ENCODE measurements at places on chromosomes 6 and 20.

- DNase-seq = no peak
Measured at GRCh38 chr6:156421933-156422332, 355.2 kb upstream of the ARID1B start.

- no peak for DNase-seq
Measured at GRCh38 chr6:101290346-101290745, 103.2 kb upstream of the GRIK2 start.

DNA sequence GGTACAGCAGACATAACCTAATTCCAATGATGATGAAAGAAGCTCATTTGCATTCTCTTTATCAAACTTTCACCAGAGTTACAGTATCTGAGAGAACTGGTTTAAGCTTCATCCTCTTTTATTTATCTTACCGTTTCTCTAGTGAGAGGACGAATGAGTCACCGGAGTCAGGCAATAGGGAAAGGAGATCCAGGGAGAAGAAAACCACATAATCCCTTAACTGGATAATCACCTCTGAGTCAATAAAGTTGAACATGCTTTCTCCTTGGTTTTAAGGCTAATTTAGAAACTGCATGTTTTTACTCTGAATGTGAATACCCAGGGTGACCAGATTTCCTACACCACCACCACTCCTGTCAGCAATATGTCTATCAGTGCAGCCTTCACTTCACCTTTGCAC lies 313.7 kb upstream of the TBX18 start:
- no peak for DNase-seq

- DNase-seq = no peak
Measured at GRCh38 chr6:123925350-123925749, 121.7 kb downstream of the NKAIN2 start.

- no peak for DNase-seq
Measured at GRCh38 chr6:168313431-168314011, 6.1 kb downstream of the DACT2 start.

DNA sequence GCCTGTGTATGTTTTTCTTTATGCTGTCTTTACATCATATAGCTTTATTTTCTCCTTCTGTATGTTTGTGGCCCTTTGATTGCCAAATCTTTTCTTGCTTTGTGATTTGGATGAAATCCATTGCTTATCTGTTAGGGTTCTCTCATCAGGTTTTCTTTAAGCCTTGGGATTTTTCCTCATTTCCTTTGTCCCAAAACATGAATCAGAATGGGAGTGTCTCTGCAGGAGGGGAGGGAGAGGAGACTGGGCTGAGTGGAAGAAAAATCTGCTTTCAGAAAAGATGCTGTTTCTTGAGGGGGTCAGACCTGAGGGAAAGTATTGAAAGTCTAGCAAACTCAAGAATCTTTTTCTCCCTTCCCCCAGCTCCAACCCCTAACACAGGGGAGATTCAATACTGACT lies 758.0 kb upstream of the MMS22L start:
- DNase-seq = no peak

DNA sequence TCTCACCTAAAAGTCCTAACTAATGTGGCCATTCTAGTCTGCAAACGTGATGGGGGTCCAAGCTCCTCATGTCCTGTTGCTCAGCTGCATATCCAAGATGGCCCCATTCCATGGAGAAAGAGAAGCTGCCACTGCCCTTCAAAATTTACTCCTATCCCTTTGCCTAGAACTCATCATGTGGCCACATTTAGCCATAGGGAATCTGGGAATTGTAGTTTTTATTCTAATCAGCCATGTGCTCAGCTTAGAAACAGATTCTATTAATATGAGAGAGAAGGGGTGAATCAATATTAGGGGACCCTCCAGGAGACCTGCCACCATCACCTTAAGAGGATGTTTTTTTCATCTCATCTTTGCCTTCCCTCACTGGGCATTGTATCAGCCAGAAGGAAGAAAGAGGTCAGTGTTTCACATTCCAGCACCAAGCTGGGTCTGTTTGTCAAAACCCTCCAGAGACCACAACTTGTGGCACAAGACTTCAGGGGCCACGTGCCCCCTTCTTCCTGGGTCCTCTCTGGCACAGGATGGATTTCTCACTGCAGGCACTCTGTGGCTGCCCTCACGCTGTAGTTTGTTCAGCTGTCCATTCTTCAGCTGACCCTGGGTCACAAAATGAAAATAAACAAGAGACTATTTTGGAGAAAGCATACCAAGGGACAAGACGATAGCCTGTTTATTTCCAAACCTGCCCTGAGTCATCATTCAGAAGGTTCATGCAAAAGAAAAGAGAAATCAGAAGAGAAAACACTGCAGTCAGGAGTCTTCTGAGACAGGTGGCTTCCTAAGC lies 172.0 kb downstream of the EYA2 start:
- DNase-seq = no peak

DNA sequence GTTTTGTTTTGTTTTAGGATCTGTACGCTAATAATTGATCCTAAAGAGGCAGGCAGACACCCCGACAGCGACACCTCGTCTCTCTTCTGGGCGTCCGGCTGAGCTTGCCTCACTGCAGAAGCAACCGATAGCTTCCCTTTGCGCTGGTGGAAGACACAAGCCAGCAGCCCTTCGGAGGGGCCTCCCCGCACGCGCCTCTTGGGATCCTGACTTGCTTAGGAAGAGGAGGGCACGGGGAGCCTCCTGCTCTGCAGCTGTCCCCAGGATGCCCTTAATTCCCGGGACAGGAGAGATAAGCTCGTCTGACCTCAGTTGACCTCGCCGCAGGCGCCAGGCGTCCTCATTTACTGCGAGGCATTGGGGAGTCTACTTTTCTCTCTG lies 94.0 kb downstream of the CD83 start:
- DNase-seq = peak; percentile 20

- DNase-seq = no peak
Measured at GRCh38 chr20:21325296-21325695, 22.2 kb downstream of the XRN2 start.

- DNase-seq = no peak
Measured at GRCh38 chr20:44350567-44350966, 4.9 kb upstream of the HNF4A start.

- DNase-seq = no peak
Measured at GRCh38 chr6:7628479-7628878, 38.5 kb downstream of the SNRNP48 start.

- no peak for DNase-seq
Measured at GRCh38 chr20:47642624-47643023, 140.9 kb downstream of the NCOA3 start.

DNA sequence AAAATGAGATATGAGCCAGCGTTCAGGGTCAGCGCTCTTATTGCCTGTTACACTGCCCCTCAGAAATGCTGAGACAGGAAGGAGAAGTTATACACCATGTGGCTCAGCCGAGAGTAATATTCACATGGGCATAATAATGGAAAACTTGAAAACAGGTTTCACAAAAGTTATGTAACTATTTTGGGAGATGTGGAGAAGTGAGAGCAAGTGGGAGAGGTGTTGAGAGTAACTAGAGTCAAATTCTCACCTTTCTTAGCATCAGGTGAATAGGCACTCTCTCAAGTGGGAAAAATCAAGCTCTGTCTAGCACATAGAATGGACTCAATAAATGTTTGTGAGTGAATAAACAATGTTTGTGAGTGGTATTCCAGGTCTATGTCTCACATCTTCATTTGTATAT lies 94.5 kb downstream of the TBX18 start:
- DNase-seq = no peak

- no peak for DNase-seq
Measured at GRCh38 chr6:46629691-46630090, 22.9 kb downstream of the CYP39A1 start.

GRCh38 chr6:157974341-157974894 lies 7.2 kb upstream of the SYNJ2 start:
- no peak for DNase-seq

GRCh38 chr6:167758309-167759023 lies 68.2 kb upstream of the AFDN start:
- DNase-seq = no peak

DNA sequence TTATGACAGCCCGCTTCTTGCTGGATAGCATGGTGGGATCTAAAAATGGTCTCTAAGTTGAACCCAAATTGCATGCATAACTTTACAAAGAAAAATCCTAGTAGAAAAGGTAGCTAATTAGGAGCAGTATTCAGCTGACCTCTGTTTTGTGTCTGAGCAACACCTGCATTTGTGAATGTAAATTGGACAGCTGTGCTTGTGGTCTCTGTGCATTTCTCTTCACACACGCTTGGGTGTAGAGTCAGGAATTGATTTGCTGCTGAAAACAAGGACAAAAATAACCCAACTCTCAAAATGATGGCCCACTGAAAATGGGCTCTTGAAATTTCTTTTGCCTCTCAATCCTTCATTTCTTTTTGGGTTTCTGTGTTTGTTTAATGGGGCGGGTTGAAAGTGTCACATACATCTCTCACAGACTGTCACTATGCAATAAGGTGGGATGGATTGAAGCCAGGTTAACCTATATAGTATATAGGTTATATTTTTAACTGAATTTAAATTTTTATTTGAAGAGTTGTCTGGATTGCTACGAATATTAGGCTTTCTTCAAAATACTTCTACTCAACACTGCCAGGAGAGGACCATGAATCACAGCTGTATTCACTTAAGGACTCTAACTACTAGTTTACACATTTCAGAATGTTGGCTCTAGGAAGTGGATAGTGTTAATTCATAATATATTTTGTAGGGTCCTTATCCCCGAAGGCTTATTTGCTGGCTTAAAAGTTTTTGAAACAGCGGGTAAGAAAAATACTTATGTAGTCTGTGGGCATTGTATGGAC lies 46.5 kb downstream of the SOBP start:
- DNase-seq = no peak

- DNase-seq = no peak
Measured at GRCh38 chr6:15357782-15358181, 111.9 kb downstream of the JARID2 start.

- no peak for DNase-seq
Measured at GRCh38 chr6:98054453-98054852, 771.4 kb upstream of the MMS22L start.

DNA sequence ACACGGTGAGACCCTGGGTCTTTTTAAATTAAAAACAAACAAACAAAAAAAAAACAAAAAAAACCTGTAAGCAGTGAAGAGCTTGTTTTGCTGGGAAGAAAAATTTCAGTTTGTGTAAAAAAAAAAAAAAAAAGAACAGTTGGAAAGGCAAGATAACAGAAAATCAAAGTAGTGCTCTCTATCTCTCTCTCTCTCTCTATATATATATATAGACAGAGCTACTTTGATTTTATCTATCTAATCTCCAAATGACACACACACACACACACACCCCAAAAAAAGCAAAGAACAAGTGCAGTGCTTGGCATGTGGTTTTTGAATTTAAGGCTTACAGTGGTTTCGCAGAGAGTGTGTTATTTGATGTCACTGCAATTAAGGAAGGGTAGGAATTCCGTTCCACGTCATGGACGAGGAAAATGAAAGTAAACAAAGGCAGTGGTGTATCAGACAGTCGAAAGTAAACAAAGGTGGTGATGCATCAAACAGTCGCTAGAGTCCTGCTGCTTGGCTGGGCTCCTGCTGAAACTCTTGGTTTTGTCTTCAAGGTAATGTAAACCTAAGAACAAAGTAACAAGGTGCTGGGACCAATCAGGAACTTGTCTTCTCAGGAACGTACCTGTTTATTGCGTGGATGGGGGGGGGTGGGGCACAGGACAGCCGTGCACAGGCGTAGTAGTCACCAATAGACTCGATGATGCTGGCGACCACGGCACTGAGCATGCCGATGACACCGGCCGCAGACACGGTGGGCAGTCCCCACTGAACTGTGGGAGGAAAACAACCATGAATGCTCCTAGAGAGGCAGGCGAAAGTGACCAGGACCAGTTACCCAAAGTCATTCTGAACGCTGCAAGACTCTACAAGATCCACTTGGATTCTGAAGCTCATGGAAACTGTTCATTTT lies 131.8 kb downstream of the SLC23A2 start:
- no peak for DNase-seq

- no peak for DNase-seq
Measured at GRCh38 chr20:45387274-45387673, 9.1 kb upstream of the TP53TG5 start.

DNA sequence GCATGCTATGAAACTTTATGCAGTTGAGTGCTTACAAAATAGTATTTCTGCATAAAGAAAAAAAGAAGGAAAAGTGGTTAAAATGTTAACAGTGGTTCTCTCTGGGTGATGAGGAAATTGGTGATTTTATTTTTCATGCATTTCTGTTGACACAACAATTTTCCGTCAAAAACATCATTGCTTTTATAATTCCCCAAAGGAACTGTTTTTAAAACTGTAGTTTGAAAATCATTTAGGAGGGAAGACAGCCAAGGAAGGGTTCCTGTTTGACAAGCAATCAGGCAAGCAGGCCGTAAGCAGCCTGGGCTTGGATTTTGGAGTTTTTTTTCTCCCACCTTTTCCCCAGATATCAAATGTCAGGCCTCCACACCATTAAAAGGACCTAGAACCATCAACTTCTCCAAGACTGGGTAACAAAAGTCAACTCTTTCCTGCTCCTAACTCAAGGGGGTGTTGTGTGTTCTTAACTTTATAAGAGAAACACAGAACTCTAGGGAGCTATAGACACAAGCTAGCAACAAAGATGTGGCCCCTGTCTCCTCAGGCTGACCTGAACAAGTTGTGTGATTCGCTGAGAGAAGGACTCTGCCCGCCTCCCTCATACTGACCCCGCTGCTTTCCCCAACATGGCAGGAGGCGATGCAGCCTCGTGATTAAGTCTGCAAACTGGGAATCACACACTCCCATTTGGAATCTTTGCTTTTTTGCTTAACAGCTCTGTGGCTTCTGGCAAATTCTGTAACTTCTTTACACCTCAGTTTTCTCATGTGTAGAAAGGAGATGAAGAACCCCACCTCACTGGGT lies 146.6 kb downstream of the BCAS1 start:
- no peak for DNase-seq

GRCh38 chr20:53216856-53217576 lies 244.9 kb downstream of the TSHZ2 start:
- DNase-seq = peak; percentile 76

DNA sequence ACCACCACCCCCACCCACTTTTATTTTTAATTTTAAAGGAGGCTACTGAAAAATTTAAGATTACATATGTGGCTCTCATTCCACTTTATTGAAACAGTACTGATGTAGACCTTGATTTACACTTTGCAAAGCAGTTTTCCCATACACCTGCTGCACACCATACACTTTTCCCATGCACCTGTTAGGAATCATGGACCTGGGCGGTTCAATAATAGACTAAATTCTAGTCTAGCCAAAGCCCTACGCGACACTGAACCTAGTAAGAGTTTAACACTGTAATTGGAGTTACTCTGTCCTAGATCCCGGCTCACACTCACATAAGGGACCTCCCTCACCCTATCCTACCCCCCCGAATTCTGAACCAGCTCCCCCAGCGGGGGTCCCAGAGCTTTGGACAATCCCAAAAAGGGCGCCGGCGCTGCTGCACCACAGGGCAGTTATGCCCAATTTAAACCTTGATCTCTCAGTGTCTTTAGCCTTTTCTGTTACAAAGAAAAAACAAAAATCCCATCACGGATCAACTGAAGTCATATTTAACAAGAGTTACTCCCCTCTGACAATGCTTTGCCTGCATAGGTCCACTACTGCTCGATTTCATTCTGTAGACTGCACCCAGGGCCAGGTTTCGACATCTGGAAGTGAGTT lies 2.4 kb upstream of the GCLC start:
- DNase-seq = no peak

DNA sequence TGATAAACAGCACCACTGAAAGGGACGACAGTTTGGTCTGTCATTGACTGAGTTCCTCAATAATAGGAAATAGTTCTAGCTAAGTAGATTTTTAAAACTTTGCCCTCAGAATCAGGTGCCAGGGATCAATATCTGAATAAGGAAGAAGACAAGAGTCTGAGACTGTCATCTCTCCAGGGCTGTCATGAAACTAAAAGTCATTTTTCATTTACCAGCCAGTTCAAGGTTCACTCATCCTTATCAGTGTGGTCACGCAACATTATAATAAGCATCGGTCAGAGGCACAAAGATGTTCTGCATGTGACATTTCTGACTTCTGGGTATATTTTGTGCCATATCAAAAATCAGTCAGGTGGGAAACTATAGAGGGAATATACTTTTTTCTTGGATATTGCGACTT lies 52.5 kb upstream of the E2F3 start:
- no peak for DNase-seq
